Ascending aorta (tissue), 2 donors: ENCODE measurements at places on chromosomes 12 and 14.

DNA sequence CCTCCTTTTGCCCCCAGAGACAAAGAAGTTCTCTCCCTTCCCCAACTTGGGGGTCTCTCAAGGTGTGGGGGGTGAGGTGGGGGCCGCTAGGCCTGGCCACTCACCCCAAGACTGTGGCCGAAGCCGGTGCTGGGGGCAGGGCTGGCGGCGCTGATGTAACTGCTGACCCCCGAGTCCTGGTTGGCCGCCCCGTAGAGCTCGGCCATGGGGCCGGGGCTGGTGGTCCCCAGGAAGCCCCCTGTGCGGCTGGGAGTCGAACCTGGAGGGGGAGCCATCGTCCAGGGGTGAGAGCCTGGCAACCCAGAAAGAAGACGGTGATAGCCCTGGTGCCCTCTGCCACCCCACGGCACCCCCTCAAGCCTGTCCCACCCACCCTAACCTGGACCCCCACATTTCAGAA is 18.5 kb upstream of the PLA2G1B start:
- DNase-seq: no peak

- peak; percentile 60 for DNase-seq
Measured at GRCh38 chr12:130832561-130833209, 6.4 kb downstream of the STX2 start.

- DNase-seq: no peak
Measured at GRCh38 chr14:52265253-52265652, 2.2 kb upstream of the PTGDR start.

DNA sequence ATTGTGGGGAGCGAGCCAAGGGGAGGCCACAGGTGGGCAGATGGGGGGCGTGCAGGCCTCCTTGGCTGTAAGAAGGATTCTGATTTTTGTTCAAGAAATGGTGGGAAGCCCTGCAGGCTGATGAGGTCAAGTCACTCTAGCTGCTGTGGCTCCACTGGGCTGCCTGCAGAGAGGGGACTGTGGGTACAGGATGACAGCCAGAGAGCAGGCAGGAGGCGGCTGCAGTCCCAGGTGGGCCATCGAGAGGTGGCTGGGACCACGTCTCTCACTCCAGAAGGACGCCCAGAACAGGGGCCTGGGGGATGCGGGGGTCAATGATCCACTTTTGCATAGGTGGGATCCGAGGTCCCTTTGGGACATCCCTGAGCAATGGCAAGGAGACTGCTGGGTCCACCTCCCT is 9.1 kb downstream of the NCOR2 start:
- DNase-seq: no peak
